H1 (cell line): ENCODE measurements at places on chromosomes 16 and 17. TPM values are rescaled to one million over a fixed set of nuclear protein-coding genes. Genes with fewer than 3 reads are reported as not detected.

DNA sequence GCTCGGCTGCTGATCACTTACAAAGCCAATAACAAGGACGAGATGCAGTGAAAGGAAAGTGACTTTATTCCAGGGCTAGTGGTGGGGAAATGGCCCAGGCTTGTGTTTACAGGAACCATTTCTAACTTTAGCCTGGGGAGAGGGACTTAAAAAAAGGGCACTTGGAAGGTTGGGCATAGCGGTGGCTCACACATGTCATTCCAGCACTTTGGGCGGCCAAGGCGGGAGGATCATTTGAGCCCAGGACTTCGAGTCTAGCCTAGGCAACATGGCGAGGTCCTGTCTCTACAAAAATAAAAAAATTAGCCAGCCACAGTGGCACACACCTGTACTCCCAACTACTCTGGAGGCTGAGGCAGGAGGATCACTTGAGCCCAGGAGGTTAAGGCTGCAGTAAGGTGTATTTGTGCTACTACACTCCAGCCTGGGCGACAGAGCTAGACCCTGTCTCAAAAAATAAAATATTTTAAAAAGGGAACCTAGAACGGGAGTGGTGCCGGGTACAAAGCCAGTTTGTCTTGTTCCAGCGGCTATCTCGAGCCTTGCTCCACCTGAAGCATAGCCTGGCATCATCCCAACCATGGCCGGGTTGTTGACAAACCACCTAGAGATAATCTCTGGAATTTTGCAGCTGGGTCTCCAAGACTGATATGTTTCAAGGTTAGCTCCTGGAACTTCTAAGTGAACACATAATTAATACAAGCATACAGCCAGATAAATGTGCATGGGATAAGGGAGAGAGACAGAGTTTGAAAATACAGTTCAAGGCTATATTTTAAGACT, 5.7 kb upstream of the TVP23A start:
- no peaks in the 10 kb centered on the region for H3K27me3 ChIP-seq
- DNase-seq = no peak
- no peaks in the 10 kb centered on the region for H3K36me3 ChIP-seq
- H3K4me1 ChIP-seq = peaks cover 3% of the 10 kb centered on the region; the same call in 1 of the 2 replicates

DNA sequence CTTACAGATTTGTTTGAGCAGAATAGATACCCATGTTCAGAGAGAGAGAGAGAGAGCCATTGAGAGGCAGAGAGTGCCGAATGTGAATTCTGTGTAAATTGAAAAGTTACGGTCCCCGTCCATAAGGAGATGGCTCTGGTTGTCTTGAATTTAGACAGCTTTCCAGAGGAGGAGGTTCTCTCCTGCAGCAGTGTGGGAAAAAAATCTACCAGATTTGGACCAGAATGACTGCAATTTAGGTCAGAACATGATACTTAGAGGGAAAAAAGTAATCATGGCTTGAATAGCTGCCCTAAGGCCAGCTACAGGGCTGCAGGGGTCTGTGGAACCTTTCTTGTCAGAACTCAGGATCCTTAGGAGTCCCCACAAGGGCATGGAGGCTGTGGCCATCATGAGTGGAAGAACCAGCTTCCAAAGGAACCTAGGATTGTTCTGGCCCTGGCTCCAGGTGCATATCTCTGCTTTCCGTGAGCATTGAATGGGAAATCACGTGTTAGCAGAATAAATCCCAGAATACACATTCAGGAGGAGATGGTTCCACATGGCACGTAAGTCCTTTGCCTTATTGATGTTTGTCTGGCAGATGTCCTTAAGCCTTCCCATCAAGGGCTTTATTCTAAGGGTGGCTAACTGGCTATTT, 13.0 kb downstream of the PITPNC1 start:
- H3K27me3 ChIP-seq = no peaks in the 10 kb centered on the region
- no peak for DNase-seq
- H3K4me3 ChIP-seq = no peak overlapping the region
- no peaks in the 10 kb centered on the region for H3K36me3 ChIP-seq

DNA sequence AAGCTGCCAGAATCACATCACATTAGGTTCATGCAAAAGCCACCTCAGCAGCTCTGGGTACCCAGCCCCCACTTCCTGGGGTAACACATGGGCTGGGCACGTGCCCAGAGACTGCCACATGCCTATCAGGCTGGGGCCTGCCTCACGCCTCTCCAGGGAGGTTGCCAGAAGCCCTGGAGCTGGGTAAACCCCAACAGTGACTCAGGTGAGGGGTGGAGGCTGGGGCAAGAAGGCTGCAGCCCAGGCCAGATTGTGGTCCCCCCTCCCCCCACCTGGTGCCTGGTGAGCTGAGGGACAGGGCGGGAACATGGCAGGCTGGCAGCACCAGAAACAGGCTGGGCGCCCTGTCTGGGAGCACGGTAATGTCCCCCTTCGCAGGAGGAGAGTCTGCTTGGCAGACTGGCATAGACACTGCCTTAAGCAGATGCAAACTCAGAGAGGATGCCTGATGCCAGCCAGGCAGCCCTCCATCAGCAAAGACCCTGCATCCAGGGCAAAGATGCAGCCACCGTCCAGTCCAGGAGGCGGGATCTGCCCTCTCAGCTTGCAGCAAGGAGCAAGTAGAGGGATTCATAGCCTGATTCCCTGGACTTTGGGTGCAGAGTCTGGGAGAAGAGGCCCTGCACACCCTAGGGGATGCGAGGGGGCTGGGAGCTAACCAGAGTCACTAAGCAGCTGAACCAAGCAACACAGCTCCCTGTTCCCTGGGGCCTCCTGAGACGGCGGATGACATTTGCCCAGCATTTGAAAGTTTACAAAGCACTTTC, 28.8 kb downstream of the NGFR start:
- H3K4me3 ChIP-seq = no peak overlapping the region
- H3K36me3 ChIP-seq = no peaks in the 10 kb centered on the region
- peak; percentile 45 for DNase-seq
- no peak overlapping the region for H3K27ac ChIP-seq
- H3K4me1 ChIP-seq = no peaks in the 10 kb centered on the region
- no peaks in the 10 kb centered on the region for H3K27me3 ChIP-seq

GRCh38 chr17:56009795-56010651, 143.3 kb upstream of the ANKFN1 start:
- H3K4me1 ChIP-seq = 0 out of 2 replicates have a peak, but pooled peaks cover 6% of the 10 kb centered on the region
- DNase-seq = no peak
- H3K4me3 ChIP-seq = no peak overlapping the region
- no peaks in the 10 kb centered on the region for H3K27me3 ChIP-seq

SUMO2 gene
- total RNA-seq = 779 and 788 TPM in 2 replicates

TCAP gene
- total RNA-seq = 1.4 TPM in 2 replicates
